ENCODE measurements at places on chromosomes 3 and 15. TPM values are rescaled to one million over a fixed set of nuclear protein-coding genes. Genes with fewer than 3 reads are reported as not detected.

Gene RBMS3
- 76.7 TPM for total RNA-seq

Gene CLRN1
- 0.32 TPM for total RNA-seq

Gene NEDD4
- total RNA-seq: 41.5 TPM

Gene CFAP91
- 0.73 TPM for total RNA-seq

Gene GOLGA8G
- under 0.01 TPM for total RNA-seq

Gene CRTC3
- total RNA-seq: 29.9 TPM

Gene GOLGA8J
- not detected for total RNA-seq

Gene KCNAB1
- not detected for total RNA-seq

Gene TIGIT
- total RNA-seq: not detected

Gene SCN11A
- total RNA-seq: under 0.01 TPM

Gene CASR
- total RNA-seq: not detected
